Endothelial cell of umbilical vein (primary cell): ENCODE measurements at places on chromosomes 6 and 20.

DNA sequence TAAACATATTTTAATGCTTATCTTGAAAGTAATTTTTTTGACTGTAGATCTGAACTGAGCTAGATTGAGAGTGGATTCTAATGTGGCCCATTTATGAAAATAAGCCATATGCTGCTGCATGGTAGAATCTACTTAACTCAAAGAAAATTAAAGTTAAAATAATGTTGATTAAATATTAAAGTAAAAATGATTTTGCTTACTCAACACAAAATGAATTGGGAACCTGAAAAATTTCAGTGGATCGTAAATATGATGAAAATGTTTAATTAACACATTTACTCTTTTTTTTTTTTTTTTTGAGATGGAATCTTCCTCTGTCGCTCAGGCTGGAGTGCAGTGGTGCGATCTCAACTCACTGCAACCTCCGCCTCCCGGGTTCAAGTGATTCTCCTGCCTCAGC is 144.5 kb upstream of the HMGN3 start:
- peaks cover 42% of the 10 kb centered on the region for H3K4me1 ChIP-seq
- H3K36me3 ChIP-seq: no peaks in the 10 kb centered on the region
- H3K4me3 ChIP-seq: no peak overlapping the region
- DNase-seq: no peak

DNA sequence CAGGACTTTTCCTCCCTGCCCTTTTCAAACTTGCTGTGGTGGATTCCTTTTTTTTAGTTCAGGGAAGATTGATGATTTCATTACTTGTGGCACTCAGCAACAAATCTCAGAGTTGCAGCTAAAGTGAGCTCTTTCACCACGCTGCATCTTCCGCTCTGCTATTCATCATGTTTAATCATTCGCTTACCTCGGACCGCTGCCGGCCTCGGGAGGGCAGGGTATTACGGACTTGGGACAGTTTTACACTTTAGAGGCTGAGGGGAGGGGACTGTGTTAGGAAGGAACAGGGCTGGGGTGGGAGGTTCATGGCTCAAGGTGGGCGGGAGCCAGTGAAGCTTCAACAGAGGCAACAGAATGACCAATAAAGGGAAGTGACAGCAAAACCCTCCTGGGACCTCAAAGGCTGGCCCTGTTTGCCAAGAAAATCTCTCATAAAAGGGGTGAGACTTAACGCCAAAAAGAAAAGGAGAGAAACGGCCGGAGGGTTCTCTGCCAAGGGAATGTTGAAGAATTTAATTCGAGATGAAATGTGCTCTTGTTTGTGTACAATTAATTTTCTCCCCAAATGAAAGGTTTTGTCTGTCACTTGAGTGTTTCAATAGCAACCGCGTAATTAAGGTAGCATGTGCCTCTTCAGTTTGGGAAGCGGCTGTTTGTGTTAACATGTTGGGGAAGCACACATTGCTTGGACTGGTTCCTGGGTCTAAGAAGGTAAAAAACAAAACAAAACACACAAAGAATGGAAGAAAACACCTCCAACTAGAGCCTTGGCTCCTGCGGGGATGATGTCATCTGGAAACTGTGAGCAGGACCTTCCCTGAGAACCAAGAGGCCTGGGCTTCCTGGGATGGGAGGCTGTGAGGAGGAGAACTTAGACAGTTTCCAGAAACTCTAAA is 72.5 kb upstream of the SULF2 start:
- peak; percentile 38 for DNase-seq
- no peaks in the 10 kb centered on the region for H3K36me3 ChIP-seq
- peaks cover 9% of the 10 kb centered on the region for H3K27me3 ChIP-seq
- no peak overlapping the region for H3K4me3 ChIP-seq

DNA sequence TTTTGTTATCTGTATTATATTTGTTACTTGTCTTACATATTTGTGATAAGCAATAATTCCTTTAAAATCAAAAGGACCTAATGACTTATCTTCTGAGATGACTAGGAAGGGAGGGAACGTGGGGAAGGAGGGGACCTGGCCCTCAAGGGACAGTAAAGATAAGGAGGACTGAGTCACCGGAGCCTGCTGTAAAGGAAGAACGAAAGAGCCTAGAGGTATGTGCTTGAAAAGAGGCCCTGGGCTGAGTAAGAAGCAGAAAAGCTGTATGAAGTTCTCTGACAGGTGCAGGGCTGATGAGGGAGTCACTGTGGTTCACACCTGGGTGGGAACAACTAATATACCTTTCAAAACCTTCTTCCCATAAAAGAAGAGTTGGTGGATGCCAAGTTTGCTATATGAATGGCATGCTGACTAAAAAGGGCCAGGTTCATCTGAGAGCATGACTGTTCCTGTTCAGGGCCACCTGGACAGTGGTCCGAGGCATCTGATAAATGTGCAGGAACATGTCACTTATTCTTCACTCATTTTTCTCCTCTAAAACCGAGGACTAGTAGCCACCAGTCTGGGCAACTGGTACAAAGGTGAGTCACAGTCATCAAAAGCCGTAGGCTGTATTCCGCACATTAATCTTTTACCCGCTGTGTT is 111.3 kb downstream of the TNFAIP3 start:
- no peak overlapping the region for H3K4me3 ChIP-seq
- DNase-seq: no peak
- no peak overlapping the region for H3K27ac ChIP-seq
- H3K4me1 ChIP-seq: no peaks in the 10 kb centered on the region
- H3K27me3 ChIP-seq: peaks cover 1% of the 10 kb centered on the region
- no peaks in the 10 kb centered on the region for H3K36me3 ChIP-seq

GRCh38 chr6:70445001-70445400 is 31.7 kb downstream of the FAM135A start:
- no peak overlapping the region for H3K4me3 ChIP-seq
- H3K27me3 ChIP-seq: no peaks in the 10 kb centered on the region
- DNase-seq: no peak
- H3K27ac ChIP-seq: no peak overlapping the region
- H3K4me1 ChIP-seq: no peaks in the 10 kb centered on the region

GRCh38 chr6:34146021-34146782 is at the start of gene GRM4:
Gene GRM4, minus strand, starts transcription at chr6:34146087. Its CDS starts 12,591 bp downstream, at chr6:34133496.
- peak within 1 kb of the TSS; percentile 13 for H3K4me3 ChIP-seq
- no peak within 1 kb of the TSS for H3K27ac ChIP-seq
- DNase-seq: no peak
- peaks cover 58% of the 10 kb centered on the region for H3K27me3 ChIP-seq
